ENCODE measurements at places on chromosomes 5 and 9.

DNA sequence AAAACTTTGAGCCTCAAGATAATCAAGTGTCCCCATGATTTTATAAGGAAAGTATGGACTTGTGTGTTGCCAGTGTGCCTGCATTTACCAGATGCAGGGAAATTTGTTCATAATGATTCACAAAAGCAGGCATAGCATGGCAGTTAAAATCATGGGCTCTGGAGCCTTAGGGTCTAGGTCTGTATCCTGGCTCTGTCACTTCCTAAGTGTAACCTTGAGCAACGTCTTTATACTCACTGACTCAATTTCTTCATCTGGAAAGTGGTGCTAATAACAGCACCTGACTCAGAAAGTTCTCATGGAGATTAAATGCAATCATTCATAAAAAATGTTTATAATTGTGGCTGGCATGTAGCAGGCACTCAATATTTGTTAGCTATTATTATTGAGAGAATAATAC is 234.9 kb downstream of the SAXO1 start:
- DNase-seq, result no peak

- no peak for DNase-seq
Measured at GRCh38 chr9:114051706-114052105, 26.4 kb downstream of the AMBP start.

GRCh38 chr9:18346745-18347144 is 127.2 kb upstream of the ADAMTSL1 start:
- no peak for DNase-seq

DNA sequence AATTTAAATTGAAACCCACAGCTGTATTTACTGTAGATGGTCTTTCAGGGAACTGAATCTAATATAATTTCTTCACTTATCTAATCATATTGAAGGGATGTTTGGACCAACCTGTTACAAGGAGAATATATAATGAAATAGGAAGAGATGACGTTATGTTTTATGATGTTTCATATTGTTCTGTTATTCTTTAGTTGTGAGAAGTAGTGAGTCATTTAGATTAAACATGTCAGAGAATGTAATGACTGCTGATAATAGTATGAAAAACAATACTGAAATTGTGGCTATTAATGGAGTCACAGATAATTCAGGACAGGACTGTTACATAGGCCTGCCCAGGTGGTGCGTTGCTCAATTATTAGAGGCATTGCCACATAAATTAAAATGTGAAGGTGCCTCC is 1993.4 kb downstream of the EFNA5 start:
- DNase-seq, result no peak

- no peak for DNase-seq
Measured at GRCh38 chr9:113223963-113224362, 2.6 kb downstream of the SLC31A1 start.

GRCh38 chr9:136149337-136149736 is 30.7 kb upstream of the TMEM250 start:
- no peak for DNase-seq

DNA sequence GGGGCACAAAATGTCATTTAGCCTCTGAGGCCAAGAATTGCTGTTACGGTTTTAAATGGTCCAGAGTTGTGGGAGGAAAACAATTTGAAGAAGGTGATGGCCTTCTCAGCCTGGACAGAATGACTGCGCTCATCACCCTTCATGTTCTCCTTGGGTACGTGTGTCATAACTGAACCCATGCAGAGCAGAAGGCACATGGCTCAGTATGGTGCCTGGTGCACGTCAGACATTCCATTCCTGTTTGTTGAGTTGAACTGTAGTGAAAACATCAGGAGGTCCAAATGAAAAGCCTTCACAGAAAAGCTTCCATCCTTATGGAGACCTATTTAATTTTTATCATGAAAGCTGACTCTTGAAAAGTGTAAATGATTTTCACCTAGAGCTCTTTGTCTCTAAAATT is 133.2 kb downstream of the CFAP90 start:
- no peak for DNase-seq

DNA sequence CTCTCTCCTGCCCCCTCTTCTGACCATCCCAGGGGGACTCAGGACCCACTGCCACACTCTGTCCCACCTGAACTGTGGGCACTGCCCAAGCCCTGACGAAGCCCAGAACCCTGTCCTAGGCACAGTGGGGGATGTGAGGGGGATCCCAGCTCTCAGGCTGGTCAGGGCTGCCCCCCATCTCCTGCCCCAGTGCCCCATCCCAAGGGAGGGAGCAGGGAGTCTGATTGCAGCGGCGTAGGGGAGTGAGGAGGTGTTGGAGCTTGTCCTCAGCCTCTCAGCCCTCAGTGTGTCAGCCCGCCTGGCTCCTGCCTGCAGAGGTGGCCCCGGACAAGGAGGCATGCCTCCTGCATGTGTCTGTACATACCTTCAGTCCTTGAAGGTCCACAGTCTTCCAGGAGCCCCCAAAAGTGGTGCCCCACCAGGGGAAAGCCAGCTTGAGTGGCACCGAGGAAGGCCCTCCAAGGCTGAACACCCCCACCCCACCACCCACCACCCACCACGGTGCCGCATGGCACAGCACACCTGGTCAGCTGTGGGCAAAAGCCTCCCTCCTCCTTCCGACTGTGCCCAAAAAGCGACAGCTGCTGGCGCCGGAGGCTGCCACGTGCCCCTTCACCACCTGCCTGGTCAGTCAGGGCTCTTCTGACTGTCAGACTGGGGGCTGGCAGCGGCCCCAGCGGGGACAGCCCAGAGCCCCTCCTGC is 930 bp downstream of the SARDH start:
- DNase-seq, result peak; percentile 47

DNA sequence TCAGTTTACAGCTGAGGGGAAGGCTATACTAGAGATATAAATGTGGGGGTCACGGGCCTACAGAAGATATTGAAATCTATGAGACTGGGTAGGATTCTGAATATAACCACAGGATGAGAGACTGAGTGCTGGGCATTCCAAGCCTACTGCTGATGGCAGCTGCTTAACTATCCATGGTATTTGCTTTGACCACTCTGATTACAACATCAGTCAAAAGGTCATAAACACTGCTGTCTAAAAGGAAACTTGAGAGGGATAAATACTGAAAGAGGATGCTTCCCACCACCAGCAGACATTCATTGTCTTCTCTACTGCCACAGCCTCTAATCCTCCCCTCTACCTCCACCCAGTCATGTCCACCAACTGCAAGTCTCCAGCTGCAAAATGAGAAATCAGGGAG is 3.8 kb downstream of the ZNF622 start:
- DNase-seq, result no peak

DNA sequence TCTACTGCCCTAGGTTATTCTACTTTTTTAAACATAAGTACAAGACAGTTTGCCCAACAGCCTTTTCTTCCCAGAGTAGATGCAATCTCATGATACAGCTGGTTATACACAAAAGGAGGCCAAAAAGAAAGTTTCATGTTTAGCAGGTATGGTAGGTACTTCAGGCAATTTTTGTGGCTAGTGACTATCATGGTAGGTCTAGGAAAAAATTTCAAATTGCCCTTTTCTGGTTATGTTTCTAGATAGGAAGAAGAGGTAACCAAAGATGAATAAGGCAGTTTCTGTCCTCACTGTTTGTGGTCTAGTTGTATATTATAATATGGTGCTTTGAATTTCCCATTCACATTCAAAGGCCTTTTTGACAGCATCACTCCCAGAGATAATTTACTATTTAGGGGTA is 19.7 kb downstream of the MEGF9 start:
- no peak for DNase-seq

- DNase-seq, result no peak
Measured at GRCh38 chr5:63563008-63563917, 399.0 kb downstream of the HTR1A start.

GRCh38 chr9:4550777-4551484 is 60.7 kb downstream of the SLC1A1 start:
- no peak for DNase-seq

DNA sequence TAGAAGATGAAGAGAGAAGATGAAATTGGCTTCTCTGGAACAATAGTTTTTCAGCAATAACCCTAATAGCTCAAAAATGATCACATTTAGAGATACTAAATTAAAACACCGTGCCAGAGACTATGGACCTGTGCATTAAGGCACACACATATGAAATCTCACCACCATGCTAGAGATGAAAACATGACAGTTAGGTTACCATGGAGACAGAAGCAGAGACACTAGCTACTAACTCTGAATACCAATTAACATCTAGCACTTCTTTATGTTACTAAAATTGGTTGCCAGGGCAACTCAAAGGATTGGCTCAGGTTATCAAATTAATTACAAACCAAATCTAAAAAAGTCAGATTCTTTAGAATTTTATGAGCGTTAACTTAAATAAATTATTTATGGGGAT is 337.7 kb downstream of the PLK2 start:
- no peak for DNase-seq

DNA sequence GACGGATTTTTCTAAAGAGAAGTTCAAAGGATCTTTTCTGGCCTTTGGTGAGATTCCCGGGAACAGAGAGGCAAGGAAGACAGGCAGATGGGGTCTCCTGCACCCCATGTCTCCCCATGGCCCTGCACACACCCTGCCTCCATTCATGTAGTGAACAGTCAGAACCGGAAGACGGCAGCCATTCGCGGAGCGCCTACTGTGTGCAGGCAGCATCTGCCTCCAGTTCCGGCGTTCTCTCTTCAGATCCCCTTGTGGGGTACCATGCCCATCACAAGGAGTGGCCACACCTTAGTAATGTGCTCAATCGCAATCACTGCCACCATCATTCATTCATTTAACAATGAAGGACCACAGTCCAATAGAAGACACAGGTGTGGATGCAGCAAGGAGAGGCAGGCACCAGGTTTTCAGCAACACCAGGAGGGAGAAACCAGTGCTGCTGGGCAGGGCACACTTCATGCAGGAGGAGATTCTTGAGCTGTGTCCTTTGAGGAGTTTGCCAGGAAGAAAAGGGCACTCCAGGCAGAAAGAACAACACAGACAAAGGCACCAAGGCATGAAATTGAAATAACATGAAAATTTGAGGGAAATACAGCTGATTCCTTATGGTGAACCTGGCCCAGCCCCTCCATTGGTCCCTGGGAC is 171.5 kb upstream of the PHYKPL start:
- DNase-seq, result no peak

DNA sequence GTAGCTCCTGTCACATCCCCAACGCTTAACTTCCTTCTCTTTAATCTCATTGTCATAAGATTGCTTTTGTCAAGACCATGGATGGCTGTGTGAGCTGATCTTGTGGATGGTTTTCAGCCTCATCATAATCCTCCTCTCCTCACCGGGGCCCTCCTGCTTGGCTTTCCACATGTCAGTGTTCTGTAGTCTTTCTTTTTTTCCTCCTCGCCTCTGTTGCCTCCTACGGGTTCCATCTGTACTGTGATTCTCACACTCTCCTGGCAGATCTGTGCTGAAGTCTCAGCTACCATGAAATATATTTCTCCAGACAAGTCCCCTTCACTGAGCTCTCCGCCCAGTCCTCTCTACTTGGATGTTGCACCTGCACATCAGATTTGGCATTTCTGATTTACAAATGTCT is 34.9 kb upstream of the FAM120AOS start:
- no peak for DNase-seq

DNA sequence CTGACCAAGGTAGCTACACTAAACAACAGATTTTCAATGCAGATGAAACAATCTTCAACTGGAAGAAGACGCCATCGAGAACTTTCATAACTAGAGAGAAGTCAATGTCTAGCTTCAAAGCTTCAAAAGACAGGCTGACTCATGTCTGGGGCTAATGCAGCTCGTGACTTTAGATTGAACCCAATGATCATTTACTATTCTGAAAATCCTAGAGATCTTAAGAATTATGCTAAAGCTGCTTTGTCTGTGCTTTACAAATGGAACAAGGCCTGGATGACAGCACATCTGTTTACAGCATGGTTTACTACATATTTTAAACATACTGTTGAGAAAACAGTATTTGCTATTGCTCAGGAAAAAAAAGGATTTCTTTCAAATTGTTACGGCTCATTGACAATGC is 54.9 kb downstream of the RICTOR start:
- DNase-seq, result no peak

DNA sequence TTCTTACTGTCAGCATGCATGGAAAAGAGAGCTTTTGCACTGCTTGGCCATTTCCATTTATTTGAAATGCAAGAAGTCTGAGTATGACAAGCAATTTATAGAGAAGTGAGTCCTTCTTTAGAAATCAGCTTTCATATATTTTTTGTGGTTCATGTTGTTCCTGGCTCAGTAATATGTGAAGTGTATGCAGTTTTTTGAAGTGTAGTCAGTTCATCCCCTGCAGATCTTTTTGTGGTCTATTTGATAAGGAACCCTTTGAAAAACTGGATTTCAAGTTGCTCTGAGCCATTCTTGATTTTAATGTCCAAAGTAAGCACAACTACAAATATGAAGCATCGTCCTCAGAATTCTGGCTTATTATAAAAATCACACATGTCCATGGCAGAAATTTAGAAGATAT is 294.1 kb upstream of the SMC2 start:
- no peak for DNase-seq

DNA sequence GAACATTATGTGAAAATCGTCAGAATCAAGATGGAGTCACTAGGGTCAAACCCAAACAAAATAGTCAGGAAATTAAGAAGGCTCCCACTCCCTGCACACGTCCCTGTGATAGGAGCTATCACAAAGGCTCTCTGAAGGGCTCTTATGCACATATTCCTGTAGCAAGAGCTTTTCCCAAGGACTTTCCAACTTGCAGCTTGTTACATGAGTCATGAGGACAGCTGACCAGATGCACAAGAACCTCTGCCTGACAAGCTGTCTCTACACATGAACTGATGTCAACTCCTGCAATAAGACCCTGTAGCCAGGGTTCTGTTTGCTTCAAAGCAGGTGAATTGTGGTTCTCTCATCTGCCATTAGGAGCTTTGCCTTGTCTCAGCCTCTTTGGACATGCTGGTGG is 122.4 kb downstream of the OLFM1 start:
- DNase-seq, result no peak

DNA sequence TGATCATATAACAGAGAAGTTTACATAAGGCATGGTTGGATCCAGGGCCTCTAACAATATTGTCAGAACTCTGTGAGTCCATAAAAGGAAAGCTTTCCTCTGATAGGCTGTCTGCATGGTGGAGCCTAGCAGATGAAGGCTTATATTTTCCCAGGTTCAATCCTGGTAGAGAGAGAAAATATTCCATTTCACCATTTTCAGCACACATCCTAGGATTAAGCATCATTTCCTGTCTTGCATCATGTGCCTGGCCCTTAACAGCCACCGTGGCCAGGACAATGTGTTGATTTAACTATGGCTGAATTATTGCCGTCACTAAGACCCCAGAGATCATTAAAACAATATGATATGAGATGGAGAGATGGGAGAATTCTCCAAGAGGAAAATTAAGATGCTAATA is 90.9 kb upstream of the GRIA1 start:
- DNase-seq, result no peak

GRCh38 chr9:4164356-4164755 is 135.5 kb downstream of the GLIS3 start:
- no peak for DNase-seq

DNA sequence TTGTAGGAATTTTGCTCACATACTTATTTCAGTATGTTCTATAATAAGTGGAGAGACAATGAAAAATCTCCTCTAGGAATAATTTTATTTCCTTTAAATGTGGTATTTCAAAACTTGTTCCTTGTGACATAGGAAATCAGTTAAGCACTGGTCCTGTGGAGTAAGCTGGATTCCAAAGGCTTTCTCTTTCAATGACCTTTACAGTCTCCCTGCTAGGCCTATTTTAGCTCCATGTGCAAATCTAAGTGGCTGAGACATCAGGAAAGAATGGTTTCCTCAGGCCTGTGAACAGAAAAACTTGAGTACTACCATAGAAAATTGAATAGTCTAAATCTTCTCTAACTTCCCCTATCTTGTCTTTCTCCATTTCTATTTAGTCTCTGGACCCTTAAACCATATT is 514.2 kb upstream of the TLE4 start:
- no peak for DNase-seq

Data from activated CD8-positive, alpha-beta memory T cell treated with anti-CD3 and anti-CD28 coated beads, Interleukin-2, amount 50 U/mL, for 48 hours (primary cell).